Vagina (tissue), 2 donors: ENCODE measurements at places on chromosomes 6 and 20.

DNA sequence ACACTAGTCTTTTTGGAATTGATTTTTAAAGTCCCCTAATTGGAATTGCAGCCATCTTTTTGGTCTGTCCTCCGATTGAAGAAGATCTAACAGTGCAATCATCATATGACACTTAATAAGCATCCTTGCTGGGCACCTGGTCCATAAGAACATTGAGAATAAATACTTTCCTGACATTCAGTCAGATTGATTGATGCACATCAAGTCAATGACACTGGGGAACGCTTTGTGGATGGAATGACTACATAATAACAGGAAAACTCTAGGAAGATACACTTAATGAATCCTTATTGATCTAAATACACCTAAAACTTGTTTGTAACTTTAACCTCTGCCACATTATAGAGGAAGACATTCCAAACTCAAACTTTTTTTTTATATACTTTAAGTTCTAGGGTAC, 255.7 kb downstream of the PRKN start:
- H3K27me3 ChIP-seq = no peaks in the 10 kb centered on the region
- H3K4me1 ChIP-seq = no peaks in the 10 kb centered on the region

- H3K4me3 ChIP-seq = no peak overlapping the region
- H3K36me3 ChIP-seq = no peaks in the 10 kb centered on the region
- H3K27me3 ChIP-seq = no peaks in the 10 kb centered on the region
Measured at GRCh38 chr6:28929887-28930620, 6.3 kb upstream of the TRIM27 start.

DNA sequence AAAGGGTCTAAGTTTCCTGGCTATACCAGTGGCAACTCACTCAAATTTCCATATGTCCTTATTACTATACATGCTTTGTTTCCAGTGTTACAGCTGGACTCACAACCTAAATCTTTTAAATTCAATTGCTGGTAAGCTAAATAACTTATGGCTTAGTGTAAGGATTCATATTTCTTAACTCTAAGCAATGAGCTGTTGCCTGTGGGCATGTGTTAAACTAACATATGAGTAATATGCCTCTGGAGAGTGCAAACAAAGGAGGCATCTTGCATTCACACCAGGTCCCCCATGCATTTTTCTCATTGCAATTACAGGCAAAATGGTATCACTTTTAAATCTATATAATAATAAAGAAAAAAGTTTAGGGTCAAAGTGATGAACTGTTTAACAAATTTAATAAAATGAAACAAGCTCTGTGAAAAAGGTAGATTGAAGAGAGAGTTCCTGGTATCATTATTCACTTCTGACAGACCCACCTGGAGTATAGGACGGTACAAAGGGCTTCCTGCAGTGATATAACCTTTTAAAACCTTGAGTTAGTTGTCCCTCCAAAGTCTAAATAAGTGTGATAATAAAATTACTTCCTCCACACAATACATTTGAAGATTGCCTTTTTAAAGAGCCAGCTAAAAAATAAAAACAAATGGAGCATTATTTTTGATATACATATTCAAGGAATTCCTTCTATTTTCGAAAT, 57.6 kb upstream of the HMGCLL1 start:
- H3K27me3 ChIP-seq = no peaks in the 10 kb centered on the region
- H3K4me3 ChIP-seq = no peak overlapping the region
- H3K36me3 ChIP-seq = no peaks in the 10 kb centered on the region
- no peaks in the 10 kb centered on the region for H3K4me1 ChIP-seq
- H3K27ac ChIP-seq = no peak overlapping the region

- no peaks in the 10 kb centered on the region for H3K27me3 ChIP-seq
- H3K4me3 ChIP-seq = no peak overlapping the region
- H3K27ac ChIP-seq = no peak overlapping the region
- H3K36me3 ChIP-seq = no peaks in the 10 kb centered on the region
Measured at GRCh38 chr6:77010931-77011542, 452.3 kb downstream of the HTR1B start.

- DNase-seq = no peak
- no peaks in the 10 kb centered on the region for H3K27me3 ChIP-seq
- H3K4me1 ChIP-seq = no peaks in the 10 kb centered on the region
- no peak overlapping the region for H3K4me3 ChIP-seq
- no peaks in the 10 kb centered on the region for H3K36me3 ChIP-seq
Measured at GRCh38 chr6:151891524-151891923, 84.0 kb downstream of the ESR1 start.

- H3K4me3 ChIP-seq = no peak overlapping the region
- no peak overlapping the region for H3K27ac ChIP-seq
- no peaks in the 10 kb centered on the region for H3K27me3 ChIP-seq
- H3K36me3 ChIP-seq = no peaks in the 10 kb centered on the region
Measured at GRCh38 chr20:41567615-41568014, 50.6 kb downstream of the CHD6 start.

DNA sequence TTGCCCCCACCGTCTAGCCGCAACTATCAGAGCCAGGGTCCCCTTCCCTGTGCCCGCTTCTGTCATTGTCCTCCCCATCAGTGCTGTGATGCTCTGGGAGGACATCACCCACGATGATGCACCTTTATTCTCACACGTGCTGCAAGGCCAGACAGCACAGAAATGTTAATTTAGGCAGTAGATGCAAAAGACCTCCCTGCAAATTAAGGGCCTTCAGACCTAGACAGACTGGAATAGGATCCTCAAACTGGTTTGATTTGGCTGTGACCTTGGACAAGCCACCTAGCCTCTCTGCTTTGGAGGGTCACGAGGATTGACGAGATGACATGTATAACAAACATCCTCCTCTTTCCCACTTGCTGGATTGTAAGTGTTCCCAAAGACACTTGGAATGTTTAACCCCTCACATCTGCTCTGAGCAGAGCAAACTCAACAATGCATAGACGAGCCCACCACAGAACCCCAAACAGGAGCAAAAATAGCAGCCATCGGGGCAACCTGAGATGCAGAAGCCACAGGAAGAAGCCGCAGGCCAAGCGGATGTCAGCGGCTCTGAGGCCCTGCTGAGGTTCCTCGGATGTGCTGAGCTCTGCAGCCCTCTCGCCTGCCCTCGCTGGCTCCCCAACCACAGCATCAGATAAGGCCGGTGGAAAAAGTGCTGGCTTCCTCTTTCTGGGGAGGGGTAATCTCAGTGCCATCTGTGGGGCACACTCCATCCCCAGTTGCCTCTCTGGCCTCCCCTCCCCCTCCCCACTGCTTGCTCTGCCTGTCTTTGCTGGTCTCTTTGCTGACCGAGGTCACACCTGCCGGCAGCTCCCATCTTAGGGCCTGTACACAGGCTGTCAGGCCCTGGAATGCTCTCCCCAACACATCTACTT, 35.3 kb downstream of the TOX2 start:
- no peaks in the 10 kb centered on the region for H3K36me3 ChIP-seq
- DNase-seq = no peak
- no peak overlapping the region for H3K4me3 ChIP-seq
- no peaks in the 10 kb centered on the region for H3K27me3 ChIP-seq
